Tibial artery (tissue), 4 donors: ENCODE measurements at places on chromosomes 7 and 10.

- DNase-seq, result no peak
These were observed 613.1 kb downstream of the SUGCT start for GRCh38 chr7:40747856-40748255.

DNA sequence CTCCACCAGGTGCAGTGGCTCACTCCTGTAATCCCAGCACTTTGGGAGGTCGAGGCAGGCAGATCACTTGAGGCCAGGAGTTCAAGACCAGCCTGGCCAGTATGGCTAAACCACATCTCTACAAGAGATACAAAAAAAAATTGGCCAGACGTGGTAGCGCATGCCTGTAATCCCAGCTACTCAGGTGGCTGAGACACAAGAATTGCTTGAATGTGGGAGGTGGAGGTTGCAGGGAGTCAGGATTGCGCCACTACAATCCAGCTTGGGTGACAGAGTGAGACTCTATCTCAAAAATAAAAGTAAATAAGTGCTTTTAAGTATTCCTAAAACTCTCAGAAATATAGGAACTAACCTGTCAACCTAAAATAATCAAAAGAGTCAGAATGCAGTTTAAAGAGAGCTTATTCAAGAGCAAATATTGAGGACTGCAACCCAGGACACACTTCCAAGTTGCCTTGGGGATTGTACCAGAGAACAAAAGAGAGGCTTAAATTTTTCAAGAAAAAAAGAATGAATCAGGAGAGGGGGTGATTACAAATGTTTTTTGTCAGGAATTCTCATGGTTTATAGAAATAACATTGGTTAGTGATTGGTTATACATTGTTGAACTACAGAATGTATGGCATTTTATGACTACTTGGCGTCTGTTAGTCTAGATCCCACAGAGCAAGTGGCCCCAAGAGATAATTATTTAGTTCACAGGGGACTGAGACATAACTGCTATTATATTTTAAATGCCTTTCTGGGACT lies 33.2 kb upstream of the PPP1R9A start:
- no peak for DNase-seq

- DNase-seq, result no peak
These were observed 67.0 kb upstream of the ITGB1 start for GRCh38 chr10:33025039-33025438.

DNA sequence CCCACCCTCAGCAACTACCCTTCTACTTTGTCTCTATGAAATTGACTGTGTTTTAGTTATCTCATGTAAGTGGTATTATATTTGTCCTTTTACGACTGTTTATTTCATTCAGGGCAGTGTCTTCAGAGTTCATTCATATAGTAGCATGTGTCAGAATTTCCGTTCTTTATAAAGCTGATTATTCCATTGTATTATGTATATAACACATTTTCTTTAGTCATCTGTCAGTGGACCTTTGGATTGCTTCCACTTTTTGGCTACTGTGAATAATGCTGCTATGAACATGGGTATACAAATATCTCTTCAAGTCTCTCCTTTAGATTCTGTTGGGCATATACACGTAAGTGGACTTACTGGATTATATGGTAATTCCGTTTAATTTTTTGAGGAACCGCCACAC lies 14.5 kb downstream of the SLF2 start:
- no peak for DNase-seq

- DNase-seq, result no peak
These were observed 4.3 kb downstream of the ZSWIM8 start for GRCh38 chr10:73789659-73790055.

- DNase-seq, result no peak
These were observed 612.2 kb downstream of the SUGCT start for GRCh38 chr7:40746841-40747556.

DNA sequence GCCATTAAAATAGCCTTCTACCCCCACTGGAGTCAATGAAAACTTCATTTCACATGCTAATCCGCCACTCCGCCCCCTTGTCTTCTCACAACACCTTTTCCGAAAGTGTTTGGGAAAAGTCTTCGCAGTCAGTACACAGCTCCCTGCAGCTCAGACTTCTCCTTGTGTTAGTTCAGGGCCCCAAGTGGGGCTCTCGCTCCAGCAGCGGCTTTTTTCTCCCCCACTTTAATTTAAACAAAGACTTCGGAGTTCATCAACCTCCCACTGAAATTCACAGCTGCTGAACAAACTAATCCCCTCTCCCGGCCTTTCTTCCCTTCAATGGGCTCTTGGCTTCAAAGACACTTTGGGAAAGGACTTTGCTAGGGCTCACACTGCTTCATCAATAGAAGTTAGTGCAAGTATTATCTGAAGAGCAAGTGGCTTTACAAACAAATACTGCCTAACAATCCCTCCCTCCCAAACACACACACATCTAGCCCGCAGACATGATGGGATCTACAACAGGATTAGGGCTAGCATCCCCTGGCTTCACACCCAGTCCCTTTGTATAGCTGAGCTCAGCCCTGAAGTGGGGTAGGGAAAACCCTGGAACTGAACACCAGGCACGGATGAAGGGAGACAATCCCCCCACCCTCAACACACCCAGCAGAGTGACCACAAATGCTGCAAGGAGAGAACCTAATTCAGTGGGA lies 23.1 kb downstream of the WNT8B start:
- no peak for DNase-seq

DNA sequence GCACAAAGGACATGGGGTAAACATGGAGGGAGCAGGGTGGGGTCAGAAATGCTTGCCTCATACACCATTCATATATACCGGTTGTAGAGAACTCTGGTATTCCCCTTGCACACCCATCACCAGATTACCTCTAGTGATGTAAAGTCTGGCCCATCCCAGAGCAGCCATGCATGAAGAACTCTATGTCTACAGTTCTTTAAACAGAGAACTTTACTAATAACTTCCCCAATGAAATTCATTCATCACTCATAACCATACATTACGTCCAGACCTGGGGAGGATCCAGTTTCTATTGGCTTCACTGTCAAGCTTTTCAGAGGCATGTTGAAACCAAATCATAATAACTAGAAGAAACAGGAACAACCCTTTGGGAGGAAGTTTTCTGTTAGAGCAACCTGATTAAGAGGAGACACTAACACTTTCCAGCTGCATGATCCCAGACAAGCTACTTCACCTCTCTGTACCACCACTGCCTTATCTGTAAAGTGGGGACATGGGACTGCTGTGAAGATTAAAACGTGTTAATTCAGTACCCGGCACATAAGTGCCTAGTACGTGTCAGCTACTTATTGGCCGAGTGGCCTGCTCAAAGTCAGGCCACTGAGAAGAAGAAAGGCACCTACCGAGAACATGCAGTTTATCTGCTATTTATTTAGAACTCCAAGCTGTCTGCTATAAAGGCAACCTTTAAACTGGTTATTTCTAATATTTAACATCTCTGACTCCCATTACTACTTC lies 59.7 kb downstream of the IGF2BP3 start:
- no peak for DNase-seq

DNA sequence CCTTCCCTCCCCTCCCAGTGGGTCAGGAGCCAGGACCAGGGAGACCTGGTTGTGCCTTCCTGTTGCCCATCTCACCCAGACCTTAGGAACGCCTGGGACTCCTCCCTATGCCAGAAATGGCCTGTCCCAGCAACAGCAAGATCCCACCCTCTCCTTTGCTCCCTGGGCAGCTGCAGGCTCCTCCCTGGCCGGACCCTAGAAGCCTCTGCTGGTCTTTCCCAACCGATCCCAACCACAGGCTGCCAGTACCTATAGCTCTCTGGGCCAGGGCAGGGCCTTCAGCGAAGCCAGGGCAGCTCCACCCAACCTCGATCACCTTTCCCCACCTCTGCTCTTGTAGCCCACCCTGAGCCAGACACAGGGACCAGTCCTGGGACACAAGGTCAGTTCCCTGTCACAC lies 21.9 kb downstream of the LDB3 start:
- DNase-seq, result no peak

- DNase-seq, result no peak
These were observed 13.3 kb downstream of the HOXA4 start for GRCh38 chr7:27116962-27117886.

GRCh38 chr10:48274636-48275035 lies at the start of gene FRMPD2:
FRMPD2 (minus strand) TSS chr10:48274696; CDS start chr10:48274567, 129 bp downstream.
- DNase-seq, result no peak

- DNase-seq, result peak; percentile 77
These were observed 58.9 kb upstream of the NUPR2 start for GRCh38 chr7:56174875-56175760.

- no peak for DNase-seq
These were observed 193.5 kb upstream of the NEBL start for GRCh38 chr10:21090609-21091082.
